ENCODE measurements at places on chromosomes 7 and 10.

DNA sequence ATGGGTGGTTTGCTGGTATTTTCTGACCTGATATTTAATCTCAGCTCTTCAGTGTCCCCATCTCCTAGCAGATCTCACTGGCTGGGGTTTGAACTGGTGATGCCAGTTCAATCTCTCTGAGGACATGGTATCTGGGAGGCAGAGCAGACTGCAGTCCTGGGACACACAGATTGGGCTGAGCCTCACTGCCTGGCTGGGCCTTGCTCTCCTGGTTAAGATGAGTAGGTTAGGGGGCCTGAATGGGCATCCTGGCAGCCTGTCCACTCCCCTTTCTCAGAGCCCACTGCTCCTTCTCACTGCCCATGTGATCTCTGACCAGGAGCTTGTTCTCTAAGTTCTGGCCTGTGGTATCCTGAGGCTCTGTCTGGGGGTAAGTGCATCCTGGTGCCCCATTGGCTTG is 363.4 kb downstream of the GLRX3 start:
- DNase-seq = no peak

- DNase-seq = no peak
Observed at GRCh38 chr7:21656081-21656480, 113.2 kb downstream of the DNAH11 start.

DNA sequence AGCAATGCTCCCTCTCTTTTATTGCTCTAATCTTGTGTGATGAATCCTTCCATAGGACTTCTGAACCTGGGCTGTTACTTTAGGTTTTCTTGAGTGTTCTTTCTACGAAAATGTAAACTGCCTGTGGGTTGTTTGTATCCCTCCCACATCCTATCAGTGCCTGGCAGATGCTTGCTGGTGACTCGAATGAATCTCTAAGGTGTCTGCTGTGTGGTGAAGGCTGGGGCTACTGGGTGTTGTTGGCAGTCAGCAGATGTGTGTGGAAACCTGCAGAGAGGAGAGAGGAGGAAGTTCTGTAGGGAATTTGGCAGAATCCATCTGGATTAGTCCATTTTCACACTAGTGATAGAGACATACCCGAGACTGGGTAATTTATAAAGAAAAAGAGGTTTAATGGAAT is 639.4 kb downstream of the CALN1 start:
- no peak for DNase-seq

DNA sequence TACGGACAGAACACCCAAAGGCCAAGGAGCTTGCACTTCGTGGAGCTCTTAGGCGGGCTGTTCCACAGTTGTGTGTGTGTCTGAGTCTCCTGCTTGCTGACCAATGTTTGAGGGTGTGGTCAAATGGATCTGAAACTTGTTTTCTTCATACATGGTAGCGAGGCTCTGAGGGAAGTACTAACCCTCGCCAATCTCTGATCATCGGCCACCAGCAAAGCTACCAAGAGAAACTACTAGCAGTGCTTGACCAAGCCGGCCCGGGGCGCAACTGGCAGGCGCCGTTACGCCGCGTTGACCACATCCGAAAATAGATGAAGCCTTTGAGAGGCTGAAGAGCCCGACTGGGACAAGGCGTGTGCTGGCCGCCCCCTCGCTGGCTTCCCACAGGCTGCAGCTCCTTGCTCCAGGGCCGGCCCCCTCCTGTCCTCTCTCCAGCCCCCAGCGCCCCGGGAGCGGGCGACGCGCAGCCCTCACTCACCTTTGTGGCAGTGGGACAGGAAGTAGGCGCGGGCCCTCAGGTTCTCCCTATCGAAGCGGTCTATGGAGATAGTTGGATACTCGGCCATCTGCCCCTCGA is 384 bp downstream of the DCLRE1C start:
- no peak for DNase-seq

- no peak for DNase-seq
Observed at GRCh38 chr7:95469848-95470247, 15.9 kb upstream of the ASB4 start.

GRCh38 chr7:141221007-141221612 is 147.2 kb downstream of the TMEM178B start:
- no peak for DNase-seq

GRCh38 chr10:49655099-49655498 is 24.4 kb upstream of the C10orf53 start:
- no peak for DNase-seq

- DNase-seq = no peak
Observed at GRCh38 chr7:37516664-37517063, 68.0 kb upstream of the ELMO1 start.

GRCh38 chr10:125262920-125263319 is 102.6 kb upstream of the CTBP2 start:
- DNase-seq = no peak

GRCh38 chr7:55970978-55971377 is 6.6 kb downstream of the NIPSNAP2 start:
- DNase-seq = no peak

DNA sequence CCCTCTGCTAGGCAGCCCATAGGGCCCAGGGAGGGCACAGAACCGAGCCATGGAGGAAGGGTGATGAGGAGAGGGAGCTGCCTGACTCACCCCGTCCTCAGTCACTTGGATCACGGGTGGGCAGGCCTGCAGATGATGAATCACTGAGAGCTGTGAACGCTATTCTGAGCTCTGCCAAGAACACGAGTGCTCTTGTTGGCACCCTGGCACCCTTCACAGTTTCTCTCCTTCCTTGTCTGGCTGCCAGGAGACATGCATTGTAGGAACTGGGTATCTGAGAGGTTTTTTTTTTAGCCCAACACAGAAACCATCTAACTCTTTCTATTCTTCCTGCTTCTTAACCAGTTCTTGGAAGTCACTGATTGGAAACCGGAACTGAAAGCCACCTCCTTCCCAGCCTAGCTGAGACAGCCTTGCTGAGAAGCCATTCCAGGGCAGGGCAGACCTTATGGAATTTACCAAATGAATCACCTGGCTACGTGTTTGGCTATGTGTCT is 82.1 kb downstream of the SLC37A3 start:
- DNase-seq = peak; percentile 13

DNA sequence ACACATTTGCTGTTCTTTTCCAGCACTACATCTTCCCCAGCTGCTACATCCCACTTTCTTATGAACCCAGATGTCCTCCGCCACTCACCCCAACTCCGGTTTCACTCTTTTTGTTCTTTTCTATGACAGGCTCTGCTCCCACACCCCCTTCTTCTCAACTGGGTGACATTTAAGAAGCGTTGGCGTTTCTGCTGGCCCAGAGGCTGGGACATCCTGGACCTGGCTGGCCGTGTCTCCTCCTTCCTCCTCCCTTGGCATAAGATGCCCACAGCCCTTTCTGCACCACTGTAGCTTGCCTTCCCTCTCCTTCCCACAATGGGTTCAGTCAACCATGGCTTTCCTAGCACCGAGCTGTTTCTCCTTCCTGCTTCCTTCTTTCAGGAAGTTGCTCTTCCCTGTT is 9.4 kb upstream of the CALML5 start:
- no peak for DNase-seq

- no peak for DNase-seq
Observed at GRCh38 chr10:17348011-17348500, 106.3 kb downstream of the ST8SIA6 start.

GRCh38 chr10:88657901-88658300 is 6.3 kb upstream of the LIPF start:
- no peak for DNase-seq

DNA sequence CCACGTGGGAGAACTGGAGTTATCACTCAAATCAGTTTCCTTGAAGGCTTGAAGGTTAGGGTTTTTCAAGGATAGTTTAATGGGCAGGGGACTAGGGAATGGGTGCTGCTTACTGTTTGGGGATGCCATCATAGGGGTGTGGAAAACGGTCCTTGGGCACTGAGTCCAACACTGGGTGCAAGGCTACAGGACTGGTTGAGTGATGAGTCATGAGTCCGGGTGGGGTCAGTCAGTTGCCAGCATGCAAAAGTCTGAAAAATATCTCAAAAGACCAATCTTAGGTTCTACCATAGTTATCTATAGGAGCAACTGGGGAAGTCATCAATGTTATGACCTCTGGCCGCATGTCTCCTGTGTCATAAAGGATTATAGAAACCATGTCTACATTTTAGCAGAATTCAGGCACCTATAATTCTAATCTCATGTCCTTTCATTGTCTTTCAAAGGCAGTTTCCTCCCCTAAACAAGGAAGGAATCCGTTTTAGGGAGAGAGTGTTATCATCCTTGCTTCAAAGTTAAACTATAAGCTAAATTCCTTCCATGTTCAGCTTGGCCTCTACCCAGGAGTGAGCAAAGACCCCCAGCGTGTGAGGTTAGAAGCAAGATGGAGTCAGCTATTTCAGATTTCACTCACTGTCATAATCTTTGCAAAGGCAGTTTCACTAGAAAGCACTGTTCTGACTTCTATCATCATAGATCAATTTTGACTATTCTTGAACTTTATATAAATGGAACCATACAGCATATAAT is 94.5 kb downstream of the COL26A1 start:
- no peak for DNase-seq

GRCh38 chr7:40232242-40232893 is 97.6 kb downstream of the SUGCT start:
- peak; percentile 16 for DNase-seq

DNA sequence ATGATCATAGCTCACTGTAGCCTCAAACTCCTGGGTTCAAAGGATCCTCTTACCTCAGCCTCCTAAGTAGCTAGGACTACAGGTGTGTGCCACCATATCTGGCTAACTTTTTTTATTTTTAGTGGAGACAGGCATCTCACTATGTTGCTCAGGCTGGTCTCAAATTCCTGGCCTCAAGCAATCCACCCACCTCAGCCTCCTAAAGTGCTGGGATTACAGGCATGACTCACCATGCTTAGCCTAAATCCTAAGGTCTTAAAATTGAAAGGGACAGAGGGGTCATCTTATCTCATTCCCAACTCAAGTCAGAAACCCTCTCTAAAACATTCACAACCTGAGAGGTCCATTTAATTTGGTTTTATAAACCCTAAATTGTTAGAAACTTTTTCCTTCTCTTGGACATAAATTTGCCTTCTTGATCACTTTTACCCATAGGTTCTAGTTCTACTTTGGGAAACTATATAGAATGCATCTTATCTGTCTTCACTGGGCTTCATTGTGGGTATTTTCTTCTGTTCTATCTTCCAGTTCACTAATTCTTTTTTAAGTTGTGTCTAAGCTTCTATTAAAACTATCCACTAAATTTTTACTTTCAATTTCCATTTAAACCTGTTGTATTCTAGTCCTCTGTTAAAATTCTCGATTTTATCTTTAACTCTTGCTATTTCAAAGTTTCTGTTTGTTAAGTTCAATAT is 183.4 kb upstream of the KAT6B start:
- no peak for DNase-seq

DNA sequence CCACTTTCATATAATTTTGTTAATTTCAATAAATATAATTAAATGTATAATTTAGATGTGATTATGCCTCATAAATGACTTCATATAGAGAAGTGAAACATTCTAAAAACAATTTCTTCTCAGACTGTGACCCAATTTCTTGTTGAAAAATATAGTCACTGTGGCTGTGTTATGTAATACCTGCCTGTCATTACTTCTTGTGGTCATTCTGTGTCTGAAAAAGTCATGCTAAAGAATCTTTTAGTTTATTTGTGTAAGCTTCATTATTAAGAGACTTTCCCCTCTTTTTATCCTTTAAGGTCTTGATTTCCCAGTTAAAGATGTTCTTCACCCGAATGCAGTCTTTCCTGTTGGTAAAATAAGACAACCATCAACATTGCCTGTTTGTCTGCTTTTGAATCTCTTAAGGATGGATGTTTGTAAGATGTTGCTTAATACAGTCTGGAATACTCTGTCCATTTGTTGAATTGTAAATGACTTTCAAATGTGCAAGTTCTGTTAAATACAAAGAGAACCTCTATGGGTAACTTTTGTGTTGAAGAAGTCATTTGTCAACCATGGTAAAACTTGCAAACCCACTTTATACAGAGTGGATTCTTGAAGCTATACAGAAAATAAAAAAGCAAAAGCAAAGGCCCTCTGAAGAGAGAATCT is 16.0 kb downstream of the KAT6B start:
- DNase-seq = no peak

DNA sequence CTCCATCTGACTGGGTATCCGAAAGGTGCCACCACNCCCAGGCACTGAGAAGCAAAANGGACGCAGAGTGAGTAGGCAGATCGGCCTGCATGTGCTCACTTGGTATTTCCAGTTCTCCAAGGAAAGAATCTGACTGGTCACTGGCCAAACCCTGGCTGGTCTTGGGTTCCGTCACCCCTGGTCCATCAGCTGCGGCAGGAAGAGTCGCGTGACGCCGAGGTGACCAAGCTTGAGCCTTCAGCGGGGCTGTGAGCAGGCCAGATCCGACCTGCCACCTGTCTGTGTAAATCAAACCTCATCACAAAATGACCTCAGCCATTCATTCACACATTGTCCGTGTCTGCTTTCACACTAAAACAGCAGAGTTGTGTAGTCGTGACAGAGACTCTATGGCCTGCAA is 28.8 kb upstream of the CHST15 start:
- DNase-seq = no peak

DNA sequence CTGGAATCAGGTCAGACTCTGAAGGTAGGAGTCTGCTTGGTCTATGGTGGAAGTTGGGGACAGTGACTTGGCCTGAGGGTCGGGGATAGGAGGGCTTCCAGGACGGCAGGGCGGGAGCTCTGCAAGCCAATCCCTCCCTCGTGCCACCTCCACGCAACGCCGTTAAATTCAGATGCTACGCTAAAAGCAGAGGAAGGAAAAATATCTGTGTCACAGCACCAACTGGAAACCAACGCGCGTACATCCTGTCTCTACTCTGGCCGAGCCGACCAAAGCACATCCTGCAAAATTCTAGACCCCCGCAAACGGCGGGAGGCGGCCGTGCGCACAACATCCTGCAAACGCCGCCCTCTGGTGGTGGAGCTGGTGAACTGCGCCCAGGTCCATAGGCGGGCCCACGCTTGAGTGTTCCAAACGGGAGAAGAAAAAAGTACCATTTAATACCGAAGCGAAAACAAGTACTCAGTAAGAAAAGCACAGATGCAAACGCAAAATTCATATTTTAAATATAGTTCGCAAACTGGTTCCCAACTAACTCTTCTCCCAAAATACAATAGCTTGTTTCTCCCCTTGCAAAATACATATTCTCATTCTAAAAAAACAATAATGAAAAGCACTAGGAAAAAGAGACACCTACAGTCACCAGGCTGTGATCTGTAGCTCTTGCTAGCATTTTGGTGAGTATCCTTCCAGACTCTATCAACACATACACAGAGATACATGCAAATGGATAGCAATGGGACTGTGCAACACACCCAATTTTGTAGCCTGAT is 45.7 kb upstream of the HSPA12A start:
- DNase-seq = peak; percentile 76

- peak; percentile 69 for DNase-seq
Observed at GRCh38 chr10:89392974-89393373, 551 bp downstream of the IFIT1 start.

- no peak for DNase-seq
Observed at GRCh38 chr10:132465889-132466519, 69.0 kb downstream of the PWWP2B start.
